ENCODE measurements at places on chromosomes 13 and 19.

DNA sequence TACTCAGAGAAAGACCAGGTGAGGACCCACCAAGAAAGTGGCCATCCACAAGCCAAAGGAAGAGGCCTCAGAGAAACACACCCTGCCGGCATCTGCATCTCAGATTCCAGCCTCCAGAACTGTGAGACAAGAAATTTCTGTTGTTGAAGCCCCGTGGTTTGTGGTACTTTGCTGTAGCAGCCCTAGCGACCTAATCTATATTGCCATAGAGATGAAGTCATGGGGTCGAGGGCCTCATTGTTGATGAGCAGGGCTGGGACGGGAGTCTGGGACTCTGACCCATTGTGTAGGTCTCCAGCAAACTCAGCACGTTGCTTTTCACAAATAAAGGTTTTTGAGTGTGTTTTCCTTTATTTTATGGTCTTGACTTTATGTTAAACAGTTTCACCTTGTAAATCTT, 174.9 kb downstream of the TNFSF13B start:
- H3K27ac ChIP-seq, result no peak overlapping the region
- H3K27me3 ChIP-seq, result no peaks in the 10 kb centered on the region
- DNase-seq, result no peak
- no peaks in the 10 kb centered on the region for H3K4me1 ChIP-seq
- no peaks in the 10 kb centered on the region for H3K36me3 ChIP-seq
- H3K4me3 ChIP-seq, result no peak overlapping the region

GRCh38 chr13:33099860-33100259, 83.6 kb downstream of the KL start:
- H3K4me1 ChIP-seq, result no peaks in the 10 kb centered on the region
- H3K27me3 ChIP-seq, result no peaks in the 10 kb centered on the region
- no peak overlapping the region for H3K4me3 ChIP-seq
- H3K36me3 ChIP-seq, result peaks cover 11% of the 10 kb centered on the region

- no peaks in the 10 kb centered on the region for H3K4me1 ChIP-seq
- H3K36me3 ChIP-seq, result no peaks in the 10 kb centered on the region
- H3K27ac ChIP-seq, result no peak overlapping the region
These were observed 1121.1 kb upstream of the PRR20A start for GRCh38 chr13:56019606-56020005.

DNA sequence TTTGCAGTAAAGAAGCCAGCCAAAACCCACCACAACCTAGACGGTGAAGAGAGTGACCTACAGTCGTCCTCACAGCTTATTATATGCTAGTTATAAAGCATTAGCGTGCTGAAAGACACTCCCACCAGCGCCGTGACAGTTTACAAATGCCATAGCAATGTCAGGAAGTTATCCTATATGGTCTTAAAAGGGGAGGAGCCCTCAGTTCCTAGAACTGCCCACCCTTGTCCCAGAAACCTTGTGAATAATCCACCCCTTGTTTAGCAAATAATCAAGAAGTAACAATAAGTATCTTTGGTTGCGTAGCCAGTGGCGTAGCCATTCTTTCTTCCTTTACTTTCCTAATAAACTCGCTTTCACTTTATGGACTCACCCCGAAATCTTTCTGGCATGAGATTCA, 227.9 kb upstream of the ARGLU1 start:
- H3K27me3 ChIP-seq, result peaks cover 3% of the 10 kb centered on the region
- peak; percentile 10 for DNase-seq
- no peaks in the 10 kb centered on the region for H3K4me1 ChIP-seq
- H3K4me3 ChIP-seq, result peak overlapping the region; percentile 36
- no peaks in the 10 kb centered on the region for H3K36me3 ChIP-seq

GRCh38 chr19:17734146-17734545, 14.9 kb downstream of the MAP1S start:
- H3K36me3 ChIP-seq, result peaks cover 59% of the 10 kb centered on the region
- no peaks in the 10 kb centered on the region for H3K27me3 ChIP-seq

GRCh38 chr19:5011476-5012238, 42.7 kb downstream of the KDM4B start:
- peaks cover 11% of the 10 kb centered on the region for H3K36me3 ChIP-seq
- peaks cover 12% of the 10 kb centered on the region for H3K4me1 ChIP-seq

- no peak overlapping the region for H3K27ac ChIP-seq
- peaks cover 5% of the 10 kb centered on the region for H3K27me3 ChIP-seq
- no peaks in the 10 kb centered on the region for H3K36me3 ChIP-seq
- peaks cover 3% of the 10 kb centered on the region for H3K4me1 ChIP-seq
- H3K4me3 ChIP-seq, result no peak overlapping the region
These were observed 8.0 kb downstream of the FXYD3 start for GRCh38 chr19:35123573-35123972.

- no peaks in the 10 kb centered on the region for H3K27me3 ChIP-seq
- peaks cover 18% of the 10 kb centered on the region for H3K36me3 ChIP-seq
- no peak overlapping the region for H3K4me3 ChIP-seq
- DNase-seq, result peak; percentile 53
These were observed 17.4 kb upstream of the ZNF543 start for GRCh38 chr19:57302727-57303401.
